ENCODE measurements at places on chromosomes 6 and 20.

DNA sequence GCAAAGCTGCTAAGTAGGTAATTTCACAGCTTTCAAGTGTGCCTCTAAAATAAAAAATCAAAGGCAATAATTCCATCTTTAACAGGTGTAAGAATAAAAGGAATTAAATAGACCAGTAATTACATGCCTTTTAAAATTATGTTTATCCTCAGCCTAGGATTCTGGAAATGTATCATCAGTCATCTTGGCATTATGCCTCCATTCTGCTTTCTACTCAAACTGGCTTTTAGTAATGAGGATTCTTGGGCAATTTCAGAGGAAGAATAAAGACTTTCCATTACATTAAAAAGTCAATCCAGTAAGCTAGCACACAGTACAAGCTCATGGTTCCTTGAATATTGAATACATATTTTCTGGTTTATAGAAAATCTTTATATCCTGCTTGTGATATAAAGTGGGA lies 44.7 kb downstream of the GSTA2 start:
- no peak for DNase-seq

- no peak for DNase-seq
These were observed 497.5 kb downstream of the MAFB start for GRCh38 chr20:40191573-40191972.

DNA sequence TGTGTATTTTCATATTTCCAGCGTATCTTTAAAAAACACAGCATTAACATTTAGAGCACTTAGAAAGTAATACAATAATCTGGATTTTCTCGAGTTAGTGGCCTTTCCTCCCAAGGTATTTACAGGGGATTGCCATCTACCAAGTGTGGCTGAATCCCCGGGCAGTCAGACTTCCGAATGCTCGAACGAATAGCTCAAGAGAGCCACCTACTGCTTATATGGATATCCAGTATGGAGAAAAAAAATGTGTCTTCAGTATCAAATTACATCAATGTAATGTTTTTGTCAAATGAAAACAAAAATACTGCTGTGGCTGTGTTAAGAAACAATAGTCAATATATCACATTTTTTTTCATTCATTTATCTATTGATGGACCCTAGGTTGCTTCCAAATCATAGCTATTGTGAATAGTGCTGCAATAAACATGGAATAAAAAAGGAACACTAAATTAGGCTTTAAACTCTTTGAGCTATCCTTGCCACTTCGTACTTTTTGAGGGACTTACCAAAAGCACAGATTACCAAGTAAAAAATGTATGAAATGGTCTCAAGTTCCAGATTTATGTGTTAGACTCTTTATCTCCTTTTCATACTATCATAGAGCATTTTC lies 654.5 kb upstream of the PTCHD4 start:
- DNase-seq, result no peak

DNA sequence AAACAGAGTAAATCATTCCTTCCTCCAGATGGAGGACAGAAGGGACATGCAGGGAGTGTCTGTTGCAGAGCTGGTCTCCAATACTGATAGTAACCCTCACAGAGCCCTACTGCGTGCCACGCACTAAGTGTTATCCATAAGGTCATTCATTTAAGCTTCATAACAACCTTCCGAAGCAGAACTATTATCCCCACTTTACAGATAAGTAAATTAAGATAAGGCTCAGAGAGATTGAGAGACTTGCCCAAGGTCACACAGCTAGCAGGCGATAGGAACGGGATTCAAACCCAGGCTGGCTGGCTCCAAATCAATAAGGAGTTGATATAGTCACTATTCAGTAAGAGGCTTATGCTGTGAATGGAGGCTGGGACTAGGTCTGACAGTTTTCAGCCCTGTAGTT lies 30.6 kb downstream of the CPNE5 start:
- DNase-seq, result no peak

GRCh38 chr6:169235286-169235685 lies 18.4 kb downstream of the THBS2 start:
- no peak for DNase-seq

Data from stimulated activated CD4-positive, alpha-beta T cell treated with anti-CD3 and anti-CD28 coated beads, Interleukin-1b, Interleukin-23, amount 100 ng/mL, for 1 hour (primary cell).